ENCODE measurements at places on chromosomes 5 and 9.

DNA sequence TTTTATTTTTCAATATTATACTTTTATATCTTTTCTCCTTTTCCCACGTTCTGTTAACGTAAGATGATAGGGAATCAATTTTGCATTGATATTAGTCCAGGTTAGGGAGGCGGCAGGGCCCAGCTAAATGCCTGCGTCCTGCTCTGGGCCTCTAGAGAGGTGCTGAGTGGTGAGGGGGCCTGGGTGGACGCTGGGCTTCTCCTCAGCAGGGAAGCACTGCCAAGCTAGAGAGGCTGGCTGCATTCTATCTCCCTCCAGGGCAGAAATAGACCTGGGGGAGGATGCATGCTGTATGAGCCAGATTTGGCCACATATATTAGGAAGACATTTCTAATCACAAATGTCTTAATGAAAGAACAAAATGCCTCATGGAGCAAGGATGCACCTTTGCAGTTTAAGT, 43.6 kb upstream of the NKX2-5 start:
- DNase-seq: no peak

DNA sequence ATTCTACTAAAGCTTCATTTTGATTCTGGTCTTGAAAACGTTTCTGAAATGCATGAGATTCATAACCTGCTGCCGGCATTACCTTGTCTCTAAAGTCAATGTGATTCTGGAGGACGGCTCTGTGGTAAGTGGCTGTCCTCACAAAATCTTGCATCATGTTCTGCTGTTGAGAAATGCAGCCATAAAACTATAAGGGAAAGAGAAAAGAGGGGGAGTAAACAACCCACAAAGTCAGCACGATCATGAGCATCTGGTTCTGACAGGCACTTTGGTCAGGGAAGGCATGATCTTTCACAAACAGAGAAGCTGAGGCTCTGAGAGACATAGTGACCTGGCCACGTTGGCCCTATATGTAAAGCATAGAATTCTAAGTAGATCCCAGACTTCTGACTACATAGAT, 168.9 kb upstream of the PUM3 start:
- no peak for DNase-seq

GRCh38 chr5:127447827-127448226, 69.6 kb upstream of the PRRC1 start:
- no peak for DNase-seq

DNA sequence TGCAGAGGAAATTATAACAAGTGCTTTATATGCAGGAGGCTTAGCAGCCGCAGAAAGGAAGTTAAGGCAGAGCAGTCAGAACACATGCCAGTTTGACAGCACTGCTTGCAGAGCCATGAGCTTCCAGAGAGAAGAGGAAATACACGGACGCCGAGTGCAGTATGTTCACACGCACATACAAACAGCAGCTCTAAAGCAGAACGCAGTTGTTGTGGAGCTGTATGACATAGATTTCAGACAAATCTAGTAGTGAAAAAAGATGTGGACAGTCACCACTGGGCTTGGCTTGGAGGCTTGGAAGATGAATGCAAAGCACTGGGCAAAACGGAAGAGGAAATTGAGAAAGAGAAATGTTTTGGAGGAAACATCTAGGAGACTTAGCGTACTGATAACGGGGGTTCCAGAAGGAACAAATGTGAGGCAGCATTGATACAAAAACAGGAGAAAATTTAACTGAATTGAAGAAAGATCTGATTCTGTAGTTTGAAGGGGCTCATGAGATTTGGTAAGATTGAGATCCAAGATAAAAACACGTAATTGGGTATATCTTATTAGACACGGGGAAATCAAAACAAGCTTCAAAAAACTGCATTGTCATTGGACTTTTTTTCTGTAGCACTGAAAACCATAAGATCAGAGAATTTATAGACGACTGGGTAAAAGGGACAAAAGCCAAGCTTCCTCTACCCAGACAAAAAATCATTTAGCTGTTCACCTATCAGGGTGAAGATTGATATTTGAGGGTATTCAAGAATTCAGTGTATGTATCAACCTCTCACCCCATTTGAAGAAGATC, 19.6 kb upstream of the ROPN1L start:
- no peak for DNase-seq

- no peak for DNase-seq
These were observed 1.3 kb upstream of the IQGAP2 start for GRCh38 chr5:76401801-76402250.

GRCh38 chr5:54742417-54742891, 224.9 kb downstream of the SNX18 start:
- DNase-seq: peak; percentile 86

- DNase-seq: no peak
These were observed 182.1 kb upstream of the ITGA1 start for GRCh38 chr5:52605317-52606313.

- DNase-seq: no peak
These were observed 211.9 kb downstream of the ACTL7B start for GRCh38 chr9:108643731-108644510.

DNA sequence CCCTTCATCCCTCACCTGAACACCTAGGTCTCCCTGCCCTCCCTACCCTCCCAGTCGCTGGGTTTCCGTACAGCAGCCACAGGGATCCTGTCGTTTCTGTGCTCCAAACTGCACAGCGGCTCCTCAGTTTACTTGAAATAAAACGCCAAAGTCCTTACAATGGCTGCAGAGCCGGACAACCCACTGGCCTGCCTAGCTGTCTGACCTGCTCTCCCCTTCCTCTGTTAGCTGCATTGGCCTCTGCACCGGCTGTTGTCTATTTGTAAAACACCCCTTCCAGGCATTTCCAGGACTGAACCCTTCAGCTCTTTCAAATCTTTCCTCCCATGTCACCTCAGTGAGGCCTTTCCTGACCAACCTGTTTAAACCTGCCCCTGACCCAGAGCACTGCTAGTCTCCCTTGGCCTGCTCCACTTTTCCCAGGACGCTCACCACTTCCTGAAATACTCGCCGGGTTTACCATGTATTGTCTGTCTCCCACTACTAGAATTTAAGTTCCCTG, 9.1 kb upstream of the MGAT1 start:
- no peak for DNase-seq

GRCh38 chr5:151697452-151697851, 10.7 kb upstream of the SPARC start:
- no peak for DNase-seq
